ENCODE measurements at places on chromosomes 1 and 21. TPM values are rescaled to one million over a fixed set of nuclear protein-coding genes. Genes with fewer than 3 reads are reported as not detected.

Gene TMPRSS3
- total RNA-seq = 49.8 TPM

Gene GRIK1
- total RNA-seq = not detected

DNA sequence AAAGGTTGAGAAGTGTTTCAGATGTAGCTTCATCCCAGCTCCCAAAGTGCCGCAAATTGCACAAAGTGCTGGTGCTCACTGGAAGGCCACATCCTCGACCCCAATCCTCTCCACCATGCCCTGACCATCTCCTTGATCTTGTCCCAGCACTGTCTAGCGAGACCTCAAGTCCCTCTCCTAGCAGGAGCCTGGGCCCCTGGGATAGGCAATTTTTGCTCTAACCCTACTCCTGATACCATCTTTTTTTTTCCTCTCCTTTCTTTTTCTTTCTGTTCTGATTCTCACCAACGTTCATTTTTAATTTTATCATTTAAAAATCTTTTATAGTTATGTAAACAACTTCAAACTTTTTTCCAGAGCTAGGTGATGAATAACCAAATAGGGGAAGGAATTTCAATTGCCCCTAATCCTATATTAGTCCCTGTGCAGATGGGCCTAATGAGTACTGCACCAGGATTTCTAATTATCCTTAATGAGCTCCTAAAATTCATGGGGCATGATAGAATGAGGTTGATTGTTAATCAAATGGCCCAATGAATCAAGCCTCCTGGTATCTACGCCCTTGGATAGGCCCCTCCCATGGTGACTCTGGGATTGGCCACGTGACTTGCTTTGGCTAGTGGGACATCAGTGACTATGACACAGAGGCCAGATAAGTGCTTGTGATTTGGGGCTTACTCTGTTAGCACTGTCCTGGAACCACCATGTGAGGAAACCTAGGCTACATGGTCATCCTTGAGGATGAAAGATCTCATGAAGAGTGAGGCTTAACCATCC lies 41.5 kb upstream of the TENT5B start:
- DNase-seq = no peak

- DNase-seq = no peak
Observed at GRCh38 chr1:94641990-94642389, 100.4 kb upstream of the F3 start.

Gene CATSPERE
- total RNA-seq = 0.34 TPM

Gene PLPPR5
- total RNA-seq = not detected

GRCh38 chr1:109818271-109818987 lies 54.7 kb upstream of the EPS8L3 start:
- DNase-seq = no peak

DNA sequence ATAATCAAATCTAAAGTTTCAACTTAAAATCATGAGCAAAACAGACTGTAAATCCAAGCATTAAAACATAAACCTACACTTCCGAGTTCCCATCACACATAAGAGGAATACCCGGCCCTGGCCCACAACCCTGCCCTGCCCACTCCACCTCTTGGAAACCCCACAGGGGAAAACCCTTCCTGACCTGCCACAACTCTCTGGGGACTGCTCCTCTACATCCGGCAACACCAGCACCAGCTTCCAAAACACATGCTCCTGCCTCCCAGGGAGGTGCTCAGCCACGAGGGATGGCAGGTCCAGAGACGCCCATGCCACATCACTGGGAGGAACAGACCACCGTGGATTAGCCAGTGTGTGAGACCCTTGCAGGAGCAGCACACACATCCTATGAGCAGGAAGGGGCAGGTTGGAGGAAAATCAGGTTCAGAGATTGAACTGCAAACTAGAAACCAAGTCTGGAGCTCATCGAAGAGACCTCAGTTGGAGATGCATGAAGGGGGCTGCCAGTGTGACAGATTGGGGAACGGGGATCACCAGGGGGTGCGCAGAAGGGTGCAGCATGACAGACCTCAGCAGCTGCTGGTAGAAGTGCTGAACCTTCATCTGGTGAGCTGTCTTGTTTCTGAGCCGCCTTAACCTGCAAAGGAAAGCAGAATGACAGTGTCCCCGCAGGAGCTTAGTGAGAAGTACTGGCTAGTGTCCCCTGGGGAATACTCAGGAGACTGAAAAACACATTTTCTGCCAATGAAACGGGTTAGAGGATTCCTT lies 25.8 kb upstream of the LSS start:
- no peak for DNase-seq

DNA sequence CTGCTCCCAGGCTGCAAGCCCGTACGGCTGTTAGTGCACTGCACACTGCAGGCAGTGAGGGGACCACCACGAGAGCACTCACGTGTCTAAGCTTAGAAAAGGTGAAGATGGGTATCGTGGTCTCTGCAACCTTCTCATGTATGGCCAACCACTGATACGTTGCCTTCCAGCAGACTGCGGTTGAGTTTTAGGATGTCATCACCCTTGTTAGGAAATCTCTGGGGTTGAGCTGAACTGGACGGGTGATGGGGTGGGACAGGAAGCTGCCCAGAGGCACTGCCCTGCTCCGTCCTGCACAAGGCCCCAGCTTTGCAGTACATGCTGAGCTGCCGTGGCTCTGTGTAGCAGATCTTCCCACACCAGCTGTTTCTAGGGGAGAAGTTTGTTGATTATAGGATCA lies 43.3 kb downstream of the FAAP20 start:
- DNase-seq = no peak

DNA sequence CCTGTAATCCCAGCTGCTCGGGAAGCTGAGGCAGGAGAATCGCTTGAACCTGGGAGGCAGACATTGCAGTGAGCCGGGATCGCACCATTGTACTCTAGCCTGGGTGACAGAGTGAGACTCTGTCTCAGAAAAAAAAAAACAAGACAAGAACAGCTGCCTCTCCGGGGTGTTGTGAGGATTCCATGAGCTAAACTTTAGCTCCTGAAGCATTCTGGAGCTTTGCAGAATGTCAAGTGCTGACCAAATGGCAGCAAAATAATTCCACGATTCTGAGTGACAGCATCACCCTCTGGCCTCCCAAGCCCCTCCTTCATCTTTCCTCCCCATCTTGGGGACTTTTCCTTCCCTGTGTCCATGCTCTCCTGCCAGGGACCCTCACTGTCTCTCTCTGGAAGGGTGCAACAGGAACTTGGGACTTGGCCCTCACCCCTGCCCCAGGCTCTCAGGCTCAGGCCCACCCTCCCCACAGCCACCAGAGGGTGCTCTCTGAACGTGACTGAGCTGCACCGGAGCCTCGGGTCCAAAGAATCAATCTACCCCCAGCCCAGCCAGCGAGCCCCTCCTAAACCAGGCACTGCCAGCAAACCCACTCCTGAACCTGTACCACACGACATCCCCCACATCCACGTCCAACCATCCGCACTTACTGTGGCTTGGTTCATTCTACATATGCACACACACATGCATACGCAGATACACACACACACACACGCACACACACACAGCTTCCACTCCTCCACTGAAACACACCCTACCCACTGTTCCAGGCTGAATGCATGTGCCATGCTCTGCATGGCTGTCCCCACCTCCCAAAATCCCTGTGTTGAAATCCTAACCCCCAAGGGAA lies 45.7 kb downstream of the ACOT7 start:
- DNase-seq = peak; percentile 72

All from activated CD4-positive, alpha-beta memory T cell treated with anti-CD3 and anti-CD28 coated beads for 36 hours (primary cell).